ENCODE measurements at places on chromosomes 11 and 22.

- H3K4me3 ChIP-seq: no peak overlapping the region
- H3K36me3 ChIP-seq: peaks cover 100% of the 10 kb centered on the region
- H3K4me1 ChIP-seq: peaks cover 11% of the 10 kb centered on the region
- no peaks in the 10 kb centered on the region for H3K27me3 ChIP-seq
- no peak for DNase-seq
Observed at GRCh38 chr11:9148035-9148434, 56.6 kb upstream of the SCUBE2 start.

GRCh38 chr11:35433588-35433987, 14.2 kb upstream of the SLC1A2 start:
- H3K36me3 ChIP-seq: no peaks in the 10 kb centered on the region
- no peak for DNase-seq
- H3K4me1 ChIP-seq: no peaks in the 10 kb centered on the region
- H3K27ac ChIP-seq: no peak overlapping the region

DNA sequence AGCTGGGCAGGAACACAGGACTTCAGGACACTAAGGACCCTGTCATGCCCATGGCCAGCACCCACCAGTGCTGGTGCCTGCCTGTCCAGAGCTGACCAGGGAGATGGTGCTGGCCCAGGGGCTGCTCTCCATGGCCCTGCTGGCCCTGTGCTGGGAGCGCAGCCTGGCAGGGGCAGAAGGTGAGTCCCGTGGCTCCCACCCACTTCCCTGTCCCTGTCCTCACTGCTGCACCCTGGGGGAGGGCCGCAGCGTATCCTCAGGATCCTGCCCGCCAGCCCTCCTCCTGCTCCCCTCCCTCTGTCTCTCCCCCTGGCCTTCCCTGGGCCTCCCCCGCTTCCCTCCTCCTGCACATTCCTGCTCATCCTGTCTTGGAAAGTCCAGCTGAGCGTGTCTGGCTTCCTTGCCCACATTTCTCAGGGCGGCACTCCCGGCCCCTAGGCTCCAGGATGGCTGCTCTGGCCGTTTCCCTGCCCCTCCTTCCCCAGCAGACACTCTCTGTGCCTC, 8.7 kb downstream of the CSF2RB start:
- no peak for DNase-seq
- H3K4me3 ChIP-seq: no peak overlapping the region
- no peak overlapping the region for H3K27ac ChIP-seq

DNA sequence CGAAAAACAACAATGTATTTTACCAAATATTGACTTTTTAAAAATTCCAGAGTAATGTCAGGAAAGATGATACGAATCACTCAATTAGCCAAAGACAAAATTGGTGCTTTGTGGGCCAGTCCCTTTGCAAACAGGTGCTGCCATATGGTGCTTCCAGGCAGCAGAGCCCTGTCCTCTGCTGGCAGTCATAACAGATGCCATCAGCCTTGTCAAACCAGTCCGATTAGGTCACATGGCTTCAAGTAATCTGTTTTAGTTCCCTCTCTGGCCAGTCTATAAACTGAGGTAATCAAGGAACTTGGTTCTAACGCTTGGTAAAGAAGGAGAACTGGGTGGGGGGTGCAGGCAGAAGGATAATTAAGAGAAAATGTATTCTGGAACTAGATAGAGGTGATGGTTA, 49.1 kb upstream of the CAPRIN1 start:
- no peaks in the 10 kb centered on the region for H3K4me1 ChIP-seq
- no peaks in the 10 kb centered on the region for H3K27me3 ChIP-seq
- no peak overlapping the region for H3K4me3 ChIP-seq
- H3K36me3 ChIP-seq: no peaks in the 10 kb centered on the region
- H3K27ac ChIP-seq: no peak overlapping the region

DNA sequence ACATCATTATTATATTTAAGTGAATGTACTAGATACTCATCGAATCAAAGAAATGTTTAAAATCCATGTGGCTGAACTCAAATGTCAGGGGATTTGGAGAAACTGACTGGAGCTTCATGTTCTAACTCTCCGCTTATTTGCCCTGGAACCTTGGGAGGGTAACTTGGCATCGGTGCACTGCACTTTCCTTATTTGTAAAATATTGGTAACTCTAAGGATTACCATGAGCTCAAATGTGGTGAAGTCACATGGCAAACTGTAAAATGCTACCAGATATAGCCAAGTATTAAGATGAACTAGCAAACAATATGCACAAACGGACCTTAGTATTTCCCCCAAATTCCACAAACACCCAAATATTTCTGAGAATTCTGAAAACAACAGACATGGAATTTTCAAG, 75.6 kb downstream of the ETS1 start:
- H3K4me1 ChIP-seq: no peaks in the 10 kb centered on the region
- H3K4me3 ChIP-seq: no peak overlapping the region
- DNase-seq: no peak
